ENCODE measurements at places on chromosomes 6 and 20.

DNA sequence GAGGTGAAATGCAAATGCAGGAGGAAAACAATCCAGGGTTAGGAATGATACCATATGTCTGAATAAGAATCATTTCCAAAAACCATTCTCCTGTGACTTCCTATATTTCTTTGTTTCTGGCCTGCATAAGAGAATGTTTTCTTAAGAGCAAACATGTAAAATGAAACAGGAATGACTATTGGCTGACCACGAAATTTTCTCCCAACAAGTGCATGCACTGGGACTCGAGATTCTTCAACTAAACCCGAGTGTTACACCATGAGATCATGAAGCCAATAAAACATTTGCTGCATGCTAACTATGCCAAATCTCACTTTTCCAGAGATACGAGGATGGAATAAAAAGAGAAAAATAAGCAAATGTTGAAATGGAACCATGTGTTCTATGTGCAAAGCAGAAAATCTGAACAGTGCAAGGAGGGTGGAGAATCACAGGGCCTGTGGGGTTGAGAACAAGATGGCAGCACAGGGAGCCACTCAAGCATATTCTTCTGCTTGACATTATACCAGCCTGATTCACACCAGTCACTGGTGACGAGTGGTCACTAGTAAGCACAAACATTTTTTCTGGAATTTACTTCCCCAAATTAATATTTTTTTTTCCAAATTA, 212.2 kb upstream of the FOXA2 start:
- no peak for DNase-seq

DNA sequence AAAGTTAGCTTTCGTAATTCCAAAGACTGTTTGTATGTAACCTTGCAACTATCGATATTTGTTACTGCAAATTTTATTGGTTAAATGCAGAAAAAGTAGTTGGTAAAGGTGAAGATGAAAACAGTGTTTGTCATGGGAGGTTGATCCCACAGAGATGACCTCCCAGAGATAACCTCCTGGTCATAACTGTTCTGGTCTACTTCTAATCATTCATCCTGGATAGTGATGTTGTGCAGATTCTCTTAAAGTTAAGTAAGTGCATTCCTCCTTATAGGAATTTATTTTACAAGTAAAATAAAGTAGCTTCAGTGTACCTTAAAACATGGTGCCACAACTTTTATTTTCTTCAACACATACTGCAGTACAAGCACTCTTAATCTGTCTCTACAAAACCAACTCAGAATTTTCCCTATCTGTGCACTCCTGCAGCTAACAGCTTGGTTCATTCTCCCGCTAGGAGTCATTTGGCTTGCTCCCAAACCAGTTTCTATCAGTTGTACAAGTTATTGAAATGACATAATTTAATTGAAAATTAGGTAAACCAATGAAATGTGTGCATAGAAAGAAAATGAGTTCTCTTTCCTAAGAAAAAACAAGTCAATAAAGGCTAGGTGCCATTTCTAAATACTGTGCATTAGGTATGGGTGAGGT, 19.2 kb downstream of the METTL24 start:
- DNase-seq: no peak

- no peak for DNase-seq
Observed at GRCh38 chr20:32010101-32010500, at the start of gene CCM2L. Gene CCM2L, plus strand, starts transcription at chr20:32010438. Its CDS starts 17 bp downstream, at chr20:32010455.

GRCh38 chr6:35179901-35180535, 33.7 kb upstream of the SCUBE3 start:
- no peak for DNase-seq

- DNase-seq: no peak
Observed at GRCh38 chr20:23625236-23625964, 12.4 kb downstream of the CST3 start.

- no peak for DNase-seq
Observed at GRCh38 chr6:48101290-48101689, 9.7 kb downstream of the PTCHD4 start.

DNA sequence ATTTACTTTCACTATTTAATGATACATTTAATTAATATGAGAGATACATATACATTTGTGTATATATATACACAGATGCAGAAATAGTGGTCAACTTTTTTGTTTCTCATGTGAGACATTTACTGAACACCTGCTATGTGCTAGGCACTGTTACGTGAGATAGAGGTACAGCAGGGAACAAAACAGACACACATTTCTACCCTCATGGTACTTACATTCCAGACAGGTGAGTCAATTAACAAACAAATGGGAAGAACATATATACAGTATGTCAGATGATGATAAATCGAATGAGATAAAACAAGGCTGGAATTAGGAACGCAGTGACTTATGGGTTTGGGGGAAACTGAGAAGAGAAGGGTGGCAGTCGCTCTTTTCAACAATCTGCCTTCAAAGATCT, 5.1 kb downstream of the TFB1M start:
- DNase-seq: no peak

- no peak for DNase-seq
Observed at GRCh38 chr20:35559042-35559693, 17.3 kb downstream of the ERGIC3 start.

- no peak for DNase-seq
Observed at GRCh38 chr6:14269436-14269835, 151.9 kb downstream of the CD83 start.
